ENCODE measurements at places on chromosomes 13 and 19. TPM values are rescaled to one million over a fixed set of nuclear protein-coding genes. Genes with fewer than 3 reads are reported as not detected.

The MIA gene
- polyA plus RNA-seq, result 2.5 TPM

- DNase-seq, result no peak
These were observed 245.9 kb downstream of the ITGBL1 start for GRCh38 chr13:101698400-101698799.

GRCh38 chr13:113652404-113653263 is 5.4 kb downstream of the ATP4B start:
- no peak for DNase-seq

- no peak for DNase-seq
These were observed 29.6 kb upstream of the CACTIN start for GRCh38 chr19:3656073-3656746.

The KLK14 gene
- polyA plus RNA-seq, result 0.14 TPM

The FPR1 gene
- polyA plus RNA-seq, result 1.3 TPM

The MBD3L3 gene
- polyA plus RNA-seq, result not detected

The TNFSF9 gene
- polyA plus RNA-seq, result not detected

DNA sequence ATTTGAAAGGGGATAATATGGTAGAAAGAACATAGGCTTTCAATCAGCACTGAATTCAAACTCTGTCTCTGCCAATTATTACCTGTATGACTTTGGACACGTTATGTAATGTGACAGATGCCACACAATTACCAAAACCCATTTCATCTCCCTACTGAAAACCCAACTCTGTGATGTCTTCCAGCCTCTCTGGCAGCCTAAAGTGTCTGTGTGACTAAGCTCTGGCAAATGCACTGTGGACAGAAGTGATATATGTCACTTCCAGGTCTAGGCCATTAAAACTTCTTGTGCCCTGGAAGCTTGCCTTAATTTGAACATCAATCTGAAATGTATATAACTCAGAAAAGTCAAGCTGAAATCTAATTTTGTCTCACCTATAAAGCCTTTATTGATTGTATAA is 552.0 kb downstream of the RFC3 start:
- DNase-seq, result no peak

DNA sequence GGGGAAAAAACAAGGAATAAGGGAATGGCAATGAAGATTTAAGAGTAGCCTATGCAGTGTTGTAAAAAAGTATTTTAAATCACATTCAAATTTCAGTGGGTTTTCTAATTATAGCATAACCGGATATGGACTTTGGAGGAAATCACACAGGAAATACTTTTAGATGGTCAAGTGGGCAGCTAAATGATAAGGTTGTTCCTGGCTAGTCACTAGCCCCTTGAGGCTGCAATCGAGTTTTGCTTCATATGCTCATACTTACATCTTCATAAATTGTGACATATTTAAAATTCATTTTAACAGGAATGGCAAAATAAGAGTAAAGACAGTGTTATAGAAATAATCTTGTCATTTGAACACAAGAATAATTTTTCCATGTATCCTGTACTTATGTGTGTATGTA is 88.9 kb downstream of the WDFY2 start:
- no peak for DNase-seq

DNA sequence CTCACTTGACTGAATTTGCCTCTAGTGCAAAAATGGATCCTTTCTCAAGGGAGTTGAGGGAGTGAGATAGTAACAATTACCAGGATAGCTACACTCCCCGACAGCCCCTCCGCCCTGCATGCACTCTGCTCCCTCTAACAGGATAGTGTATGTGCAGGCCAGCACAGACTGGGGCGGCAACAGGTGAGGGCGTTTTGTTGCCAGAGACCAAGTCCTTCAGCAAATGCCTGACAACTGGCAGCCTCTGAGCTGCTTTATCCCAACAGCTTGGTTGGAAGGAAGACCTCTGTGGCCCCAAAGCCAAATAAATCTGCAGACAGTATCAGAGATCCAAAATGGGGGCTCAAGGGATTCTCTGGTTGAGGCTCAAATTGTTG is 86.6 kb downstream of the SLC7A1 start:
- DNase-seq, result no peak

DNA sequence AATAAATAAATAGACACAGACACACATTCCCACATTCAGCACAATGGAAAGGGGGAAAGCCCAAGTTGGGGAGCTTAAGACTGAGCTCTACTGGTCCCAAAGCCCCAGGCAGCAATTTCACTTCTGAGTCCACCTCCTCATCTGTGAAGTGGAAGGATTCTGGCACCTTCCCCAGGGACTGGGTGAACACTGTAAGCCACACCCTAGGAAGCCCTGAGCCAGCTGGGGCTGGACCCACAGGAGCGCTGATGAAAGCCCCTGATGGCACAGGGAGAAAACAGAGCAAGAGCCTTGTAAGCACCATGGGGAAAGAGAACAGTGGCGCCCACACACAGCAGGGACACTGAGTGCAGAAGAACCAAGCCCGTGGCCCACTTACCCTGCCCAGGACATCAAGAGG is 37.8 kb downstream of the EPS15L1 start:
- no peak for DNase-seq

- DNase-seq, result no peak
These were observed 11.5 kb downstream of the C13orf46 start for GRCh38 chr13:113962386-113962785.

DNA sequence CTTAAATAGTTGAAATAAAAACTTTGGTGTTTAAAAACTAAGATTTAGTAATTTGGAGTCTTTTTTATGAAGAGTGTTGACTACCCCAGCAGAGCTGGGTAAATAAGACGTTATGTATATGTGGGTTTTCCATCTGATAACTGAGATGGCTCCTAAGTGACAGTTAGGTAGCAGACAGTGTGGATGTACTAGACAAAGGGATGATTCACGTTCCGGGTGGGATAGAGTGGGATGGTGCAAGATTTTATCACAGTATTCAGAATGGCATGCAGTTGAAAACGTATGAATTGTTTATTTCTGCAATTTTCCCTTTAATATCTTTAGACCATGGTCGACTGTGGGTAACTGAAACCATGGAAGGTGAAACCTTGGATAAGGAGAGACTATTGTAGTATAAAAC is 50.4 kb downstream of the NAA16 start:
- DNase-seq, result no peak

DNA sequence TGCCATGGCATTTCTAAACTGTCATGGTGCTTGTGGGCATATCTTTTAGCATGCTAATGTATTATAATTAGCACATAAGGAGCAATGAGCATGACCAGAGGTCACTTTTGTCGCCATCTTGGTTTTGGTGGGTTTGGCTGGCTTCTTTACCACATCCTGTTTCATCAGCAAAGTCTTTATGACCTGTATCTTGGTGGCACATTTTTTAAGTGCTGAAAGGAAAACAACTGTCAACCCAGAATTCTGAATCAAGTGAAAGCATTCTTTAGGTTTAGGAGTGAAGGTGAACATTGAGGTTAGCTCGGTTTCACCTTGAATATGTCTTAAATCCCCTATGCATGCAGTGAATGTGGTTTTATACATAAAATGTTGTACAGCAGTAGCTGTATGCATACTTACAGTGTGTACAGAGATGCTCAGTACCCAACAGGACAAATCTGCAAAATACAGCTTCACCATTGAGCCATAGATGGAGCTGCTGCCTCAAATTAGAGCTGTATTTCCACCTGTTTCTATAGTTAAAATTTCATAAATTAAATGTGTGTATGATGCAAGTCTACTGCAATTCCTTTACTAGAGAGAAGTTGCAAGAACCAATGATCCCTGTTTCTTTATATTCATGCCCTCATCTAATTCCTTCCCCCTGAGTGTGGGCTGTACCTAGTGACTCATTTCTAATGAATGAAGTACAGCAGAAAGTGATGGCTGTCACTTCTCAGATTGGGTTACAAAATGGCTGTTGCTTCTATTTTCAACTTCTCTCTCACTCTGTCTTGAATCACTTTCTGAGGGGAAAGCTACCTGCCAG is 25.2 kb upstream of the IGSF23 start:
- DNase-seq, result no peak

DNA sequence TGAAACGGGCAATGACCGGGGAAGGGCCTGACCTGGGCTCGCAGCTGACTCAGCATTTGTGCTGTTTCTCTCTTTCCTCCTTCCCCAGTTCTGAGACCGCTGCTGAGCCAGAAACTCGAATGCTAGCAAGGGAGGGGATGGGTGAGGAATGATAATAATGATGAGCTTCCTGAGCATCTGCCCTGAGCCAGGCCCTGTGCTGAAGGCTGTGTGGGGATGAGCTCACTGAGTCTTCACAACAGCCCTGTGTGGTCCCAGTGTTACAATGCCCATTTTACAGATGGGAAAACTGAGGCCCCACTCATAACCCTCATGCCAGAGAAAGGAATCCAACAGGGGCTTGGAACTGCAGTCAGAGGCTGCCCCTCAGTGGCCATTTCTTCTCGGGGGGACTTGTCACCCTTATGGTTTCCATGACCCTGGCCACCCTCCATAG is 8.1 kb downstream of the SULT2B1 start:
- DNase-seq, result no peak

DNA sequence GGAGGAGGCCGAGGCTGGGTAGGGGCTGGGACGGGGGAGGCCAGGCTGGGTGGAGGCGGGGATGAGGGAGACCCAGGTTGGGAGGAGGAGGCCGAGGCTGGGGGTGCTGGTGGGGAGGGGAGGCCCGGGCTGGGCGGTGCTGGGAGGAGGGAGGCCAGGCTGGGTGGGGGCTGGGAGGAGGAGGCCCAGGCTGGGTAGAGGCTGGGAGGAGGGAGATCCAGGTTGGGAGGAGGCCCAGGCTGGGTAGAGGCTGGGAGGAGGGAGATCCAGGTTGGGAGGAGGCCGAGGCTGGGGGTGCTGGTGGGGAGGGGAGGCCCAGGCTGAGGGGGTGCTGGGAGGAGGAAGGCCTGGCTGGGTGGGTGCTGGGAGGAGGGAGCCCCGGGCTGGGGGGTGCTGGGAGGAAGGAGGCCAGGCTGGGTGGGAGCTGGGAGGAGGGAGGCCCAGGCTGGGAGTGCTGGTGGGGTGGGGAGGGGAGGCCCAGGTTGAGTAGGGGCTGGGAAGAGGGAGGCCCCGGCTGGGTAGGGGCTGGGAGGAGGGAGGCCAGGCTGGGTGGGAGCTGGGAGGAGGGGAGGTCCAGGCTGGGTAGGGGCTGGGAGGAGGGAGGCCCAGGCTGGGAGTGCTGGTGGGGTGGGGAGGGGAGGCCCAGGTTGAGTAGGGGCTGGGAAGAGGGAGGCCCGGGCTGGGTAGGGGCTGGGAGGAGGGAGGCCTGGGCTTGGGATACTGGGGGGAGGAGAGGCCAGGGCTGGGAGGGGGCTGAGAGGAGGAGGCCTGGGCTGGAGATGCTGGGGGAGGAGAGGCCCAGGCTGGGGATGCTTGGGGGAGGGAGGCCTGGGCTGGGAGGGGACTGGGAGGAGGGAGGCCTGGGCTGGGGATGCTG is 10.7 kb downstream of the TPGS1 start:
- peak; percentile 90 for DNase-seq

GRCh38 chr19:35285095-35285449 is 2.7 kb downstream of the HAMP start:
- no peak for DNase-seq

DNA sequence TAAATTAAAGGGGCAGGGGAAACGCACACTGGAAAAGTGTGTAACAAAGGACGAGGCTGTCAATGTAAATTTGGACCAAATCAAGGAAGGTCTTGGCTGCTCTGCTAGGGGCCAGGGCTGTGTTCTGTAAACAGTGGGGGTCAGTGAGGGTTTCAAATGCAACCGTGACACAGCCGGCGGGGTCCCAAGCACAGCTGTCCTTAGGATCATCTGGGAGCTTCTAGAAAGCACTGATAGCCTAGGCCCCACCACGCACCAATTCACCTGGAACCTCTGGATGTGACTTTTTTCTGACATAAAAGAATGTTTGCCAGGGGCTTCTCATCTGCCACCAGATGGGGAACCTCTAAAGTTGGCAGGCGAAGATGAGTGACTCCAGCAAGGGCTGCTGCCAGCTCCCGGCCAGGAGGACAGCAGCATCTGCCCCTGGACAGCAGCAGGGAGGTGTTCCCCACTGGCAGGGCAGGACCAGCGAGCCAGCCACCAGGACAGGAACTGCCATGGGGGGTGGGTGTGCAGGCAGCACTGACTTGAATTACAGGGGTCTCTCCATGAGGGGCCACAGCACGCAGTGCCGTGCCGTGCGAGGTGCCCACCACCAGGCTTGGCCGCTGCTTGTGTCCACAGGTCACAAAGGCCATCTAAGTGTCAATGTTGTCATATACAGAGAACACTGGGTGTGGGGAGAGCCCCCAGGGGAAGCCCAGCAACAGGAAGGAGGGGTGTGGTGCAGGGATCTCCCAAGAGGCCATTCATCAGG is 87.5 kb downstream of the SOX1 start:
- DNase-seq, result no peak

The NAPSA gene
- polyA plus RNA-seq, result 9.7 TPM

The STRN4 gene
- 92.8 TPM for polyA plus RNA-seq

GRCh38 chr13:43784496-43784895 is 2.3 kb downstream of the ENOX1 start:
- no peak for DNase-seq

The ZMYM5 gene
- polyA plus RNA-seq, result 25.2 TPM

DNA sequence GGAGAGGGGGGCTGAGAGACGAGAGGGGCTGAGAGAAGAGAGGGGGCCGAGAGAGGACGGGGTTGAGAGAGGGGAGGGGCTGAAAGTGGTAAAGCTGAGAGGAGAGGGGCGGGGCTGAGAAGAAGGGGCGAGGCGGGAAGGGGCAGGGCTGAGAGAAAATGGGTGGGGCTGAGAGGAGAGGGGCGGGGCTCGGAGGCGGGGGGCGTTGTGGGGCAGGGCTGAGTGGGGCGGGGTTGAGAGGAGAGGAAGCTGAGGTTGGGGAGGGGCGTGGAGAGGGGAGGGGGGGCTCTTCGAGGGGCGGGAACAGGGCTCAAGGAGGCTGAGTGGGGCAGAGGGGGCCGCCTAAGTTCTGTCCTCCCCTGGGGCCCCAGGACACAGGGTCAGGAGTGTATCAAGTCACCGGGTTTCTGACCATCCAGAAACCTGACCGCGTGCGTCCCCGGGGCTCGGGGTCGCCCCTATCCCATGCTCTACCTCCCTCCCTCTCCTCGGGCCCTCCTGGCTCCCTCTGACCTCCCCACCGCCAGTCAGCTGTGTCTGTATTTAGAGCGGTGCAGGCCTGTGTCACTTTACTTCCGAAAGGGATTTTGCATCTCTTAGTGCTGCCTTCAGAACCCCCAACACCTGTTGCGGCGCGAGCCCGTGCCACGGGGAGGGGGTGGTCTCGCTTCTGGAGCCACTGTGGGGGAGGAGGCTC is 38.6 kb upstream of the SEMA6B start:
- DNase-seq, result no peak

GRCh38 chr13:41974262-41974900 is 13.5 kb upstream of the VWA8 start:
- DNase-seq, result no peak

DNA sequence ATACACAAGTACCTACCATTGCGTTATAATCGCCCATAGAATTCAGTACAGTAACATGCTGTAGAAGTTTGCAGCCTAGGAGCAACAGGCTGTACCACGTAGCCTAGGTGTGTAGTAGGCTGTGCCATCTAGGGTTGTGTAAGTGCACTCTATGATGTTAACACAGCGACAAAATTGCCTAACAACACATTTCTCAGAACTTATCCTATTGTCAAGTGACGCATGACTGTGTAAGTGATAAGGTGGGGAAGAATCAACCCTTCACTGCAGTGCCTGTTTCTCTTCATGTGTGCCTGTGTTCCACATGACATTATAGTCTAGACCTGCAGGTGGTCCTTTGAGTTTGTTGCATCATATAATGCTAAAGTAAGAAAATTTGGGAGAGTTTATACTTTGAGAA is 94.0 kb downstream of the PCDH9 start:
- DNase-seq, result no peak

- DNase-seq, result no peak
These were observed 2.1 kb downstream of the PROSER1 start for GRCh38 chr13:39035799-39036198.

- DNase-seq, result peak; percentile 87
These were observed 208.0 kb downstream of the SPRY2 start for GRCh38 chr13:80132741-80133601.

The RUBCNL gene
- 2.3 TPM for polyA plus RNA-seq

The MCF2L gene
- polyA plus RNA-seq, result 34.8 TPM

- DNase-seq, result no peak
These were observed 300.1 kb downstream of the COG6 start for GRCh38 chr13:39955560-39955959.

Data from renal pelvis (tissue), 12 donors.